ENCODE measurements at places on chromosomes 11 and 22.
A peak's percentile ranks its signal among the peaks of the same experiment; 100 is the strongest.

- DNase-seq: no peak
Observed at GRCh38 chr11:73237471-73238290, 19.6 kb downstream of the P2RY2 start.

- DNase-seq: no peak
Observed at GRCh38 chr11:5117588-5117987, 20.6 kb downstream of the OR52A5 start.

DNA sequence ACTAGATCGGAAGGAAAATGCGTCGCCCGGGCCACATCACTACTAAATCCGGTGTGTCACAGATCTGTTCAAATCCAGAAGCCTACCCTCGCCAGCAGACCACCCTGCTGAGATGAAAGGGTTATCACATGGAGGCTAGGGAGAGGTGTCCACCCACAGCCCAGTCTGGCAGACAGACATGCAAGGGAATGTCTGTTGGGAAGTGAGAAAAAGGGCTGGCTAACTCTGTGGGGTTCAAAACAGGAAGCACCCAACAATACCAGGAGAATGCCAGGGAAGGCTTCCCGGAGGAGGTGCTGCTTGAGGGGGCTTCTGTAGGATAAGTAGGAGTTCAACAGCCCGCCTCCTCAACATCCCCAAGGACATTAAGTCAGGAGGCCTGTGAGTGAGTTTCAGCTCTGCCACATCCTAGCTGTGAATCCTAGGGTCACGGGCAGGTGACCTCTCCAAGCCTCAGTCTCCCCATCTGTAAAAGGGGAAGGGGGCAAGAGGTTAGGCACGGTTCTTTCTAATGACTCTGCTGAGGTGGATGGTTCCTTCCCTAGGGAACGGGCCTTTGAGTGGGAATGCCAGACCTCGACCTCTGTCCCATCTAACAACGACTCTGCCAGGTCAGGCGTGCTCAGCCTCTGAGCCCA is 1.1 kb downstream of the TPST2 start:
- no peak for DNase-seq

DNA sequence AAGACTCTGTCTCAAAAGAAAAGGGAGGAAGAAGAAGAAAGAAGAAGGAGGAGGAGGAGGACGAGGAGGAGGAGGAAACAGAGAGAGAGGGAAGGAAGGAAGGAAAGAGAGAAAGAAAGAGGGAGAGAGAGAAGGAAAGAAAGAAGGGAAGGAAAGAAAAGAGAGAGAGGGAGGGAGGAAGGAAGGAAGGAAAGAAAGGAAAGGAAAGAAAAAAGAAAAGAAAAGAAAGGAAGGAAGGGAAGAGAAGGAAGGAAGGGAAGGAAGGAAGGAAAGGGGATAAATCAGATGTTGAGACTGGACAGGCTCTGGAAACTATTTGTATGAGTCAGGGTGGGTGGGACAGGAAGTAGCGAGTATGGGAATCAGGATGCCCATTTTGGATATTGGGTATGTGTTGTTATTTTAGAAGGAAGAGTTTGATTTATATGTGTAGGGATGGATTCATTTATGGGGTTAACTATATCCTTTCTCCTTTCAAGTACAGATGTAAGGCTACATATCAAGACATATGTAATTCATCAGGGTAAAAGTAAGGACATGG is 6.0 kb upstream of the RPL3 start:
- DNase-seq: no peak

DNA sequence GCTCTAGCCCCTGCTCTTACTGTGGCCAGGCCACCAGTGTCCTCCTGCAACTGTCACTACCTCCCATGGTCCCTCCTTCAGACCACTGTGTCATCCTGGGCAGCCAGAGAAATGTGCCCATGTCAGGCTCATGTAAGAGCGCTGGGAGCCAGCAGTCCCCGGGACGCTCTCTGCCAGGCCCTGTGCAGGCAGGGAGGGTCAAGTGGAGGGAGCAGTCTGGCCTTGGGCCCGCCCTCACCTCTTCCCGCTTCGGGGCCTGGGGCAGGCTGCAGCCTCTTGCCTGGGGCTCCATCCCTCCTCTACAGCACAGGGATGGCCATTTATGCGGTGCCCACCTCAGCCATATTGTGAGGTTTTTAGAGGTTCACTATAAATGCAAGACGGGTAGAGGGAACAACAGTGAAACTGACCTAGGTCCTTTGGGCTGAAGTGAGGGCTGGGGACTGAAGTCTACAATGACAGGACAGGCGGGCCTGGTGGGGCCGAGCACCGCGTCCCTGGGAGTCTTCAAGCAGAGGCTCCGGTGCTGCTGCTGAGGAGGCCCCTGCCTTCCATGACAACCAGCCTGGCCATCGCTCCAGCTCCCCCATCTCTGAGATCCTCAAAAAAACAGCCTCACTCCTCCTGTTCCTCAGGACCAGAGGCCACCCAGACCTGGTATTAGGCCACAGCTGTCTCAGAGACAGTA is 54.9 kb upstream of the TTLL12 start:
- DNase-seq: no peak

DNA sequence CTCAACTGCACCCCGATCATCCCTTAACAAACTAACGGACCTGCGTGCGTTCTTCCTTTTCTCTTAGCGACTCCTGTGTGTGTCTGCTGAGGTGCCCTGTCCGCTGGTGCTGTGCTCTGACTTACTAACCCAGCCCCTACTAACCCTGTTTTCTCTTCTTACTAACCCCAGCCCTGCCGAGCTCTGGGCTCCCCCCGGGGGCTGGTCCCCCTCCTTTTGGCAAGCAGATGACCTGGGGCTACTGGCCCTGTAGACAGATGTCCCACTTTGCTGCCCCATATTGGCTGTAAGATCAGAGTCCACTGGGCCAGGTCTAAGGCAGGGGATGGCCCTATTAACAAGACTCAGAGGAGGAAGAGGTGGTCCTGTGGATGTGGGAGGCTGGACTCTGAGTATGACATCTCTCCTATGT is 14.7 kb downstream of the MIAT start:
- DNase-seq: no peak

DNA sequence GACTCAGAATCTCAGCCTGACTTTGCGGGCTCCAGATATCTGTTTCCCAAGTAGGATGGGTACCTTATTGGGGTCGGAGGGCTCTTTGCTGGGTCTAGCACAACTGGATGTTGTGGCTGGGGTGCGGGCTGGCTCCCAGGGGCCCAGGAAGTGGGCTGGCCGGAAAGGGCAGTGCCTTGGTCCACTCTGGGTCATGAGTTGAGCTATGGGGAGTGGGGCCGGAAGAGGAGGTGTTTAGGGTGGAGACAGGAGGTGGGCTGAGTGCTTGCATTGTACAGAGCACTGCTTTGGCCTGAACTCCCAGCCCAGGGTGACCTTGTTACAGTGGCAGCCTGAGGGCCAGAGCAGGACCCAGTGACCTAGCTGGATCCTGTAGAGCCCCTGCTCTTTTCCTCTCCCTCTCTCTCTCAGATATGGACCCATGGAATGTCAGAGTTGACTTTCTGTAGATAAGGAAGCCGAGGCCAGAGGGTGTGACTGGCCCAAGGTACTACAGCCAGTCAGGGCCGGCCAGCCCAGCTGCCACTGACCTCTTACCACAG is 13.2 kb downstream of the PHLDB1 start:
- DNase-seq: peak; percentile 57

GRCh38 chr11:45470794-45471167 is 184.6 kb upstream of the SYT13 start:
- no peak for DNase-seq

- no peak for DNase-seq
Observed at GRCh38 chr11:71388637-71389235, 59.5 kb downstream of the DHCR7 start.

DNA sequence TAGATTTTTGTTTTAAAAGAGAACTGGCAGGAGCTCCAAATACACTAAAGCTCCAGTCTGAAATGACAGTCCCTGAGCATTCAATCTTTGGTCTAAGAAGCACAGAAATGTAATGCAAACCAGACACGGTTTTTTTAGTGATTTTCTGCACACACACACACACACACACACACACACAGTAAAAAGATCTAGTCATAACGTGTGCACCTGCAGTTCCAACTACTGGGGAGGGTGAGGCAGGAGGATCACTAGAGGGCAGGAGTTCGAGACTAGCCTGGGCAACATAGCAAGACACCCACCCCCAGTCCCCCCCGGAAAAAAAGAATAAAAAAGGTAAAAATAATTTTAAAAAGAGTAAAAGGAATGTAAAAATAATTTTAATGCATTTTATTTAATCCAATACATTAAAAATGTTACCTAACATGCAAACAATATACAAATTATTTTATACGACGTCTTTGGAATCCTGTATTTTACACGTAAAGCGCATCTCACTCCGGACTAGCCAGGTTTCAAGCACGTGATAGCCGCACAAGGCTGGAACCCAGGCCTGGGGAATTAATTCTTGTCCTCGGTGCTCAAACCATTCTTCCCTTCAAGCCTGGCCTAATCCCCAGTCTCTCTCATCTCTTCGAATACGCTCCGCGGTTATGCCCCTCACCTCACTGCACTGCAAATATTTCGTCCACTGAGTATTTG is 762 bp upstream of the TBC1D22A start:
- no peak for DNase-seq

DNA sequence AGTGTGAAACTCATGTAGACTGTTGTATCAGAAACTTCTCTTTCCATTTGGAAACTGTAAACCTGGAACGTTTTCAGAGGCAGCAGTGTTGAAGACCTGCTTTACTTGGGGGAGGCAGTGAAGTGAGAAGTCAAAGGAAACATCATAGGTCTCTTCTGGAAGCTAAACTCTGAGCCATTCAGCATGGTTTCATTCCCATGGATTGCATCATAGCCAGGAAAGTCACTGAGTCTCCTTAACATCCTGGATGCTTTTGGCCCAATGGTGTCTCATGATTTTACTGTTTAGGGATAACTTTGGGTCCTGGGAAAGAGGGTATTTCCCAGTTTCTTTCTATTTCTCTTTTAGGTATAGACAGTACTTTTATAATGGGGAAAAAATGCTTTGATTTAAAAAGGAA is 153.2 kb upstream of the E2F8 start:
- DNase-seq: no peak

- DNase-seq: no peak
Observed at GRCh38 chr22:17201285-17201945, 17.8 kb downstream of the ADA2 start.

DNA sequence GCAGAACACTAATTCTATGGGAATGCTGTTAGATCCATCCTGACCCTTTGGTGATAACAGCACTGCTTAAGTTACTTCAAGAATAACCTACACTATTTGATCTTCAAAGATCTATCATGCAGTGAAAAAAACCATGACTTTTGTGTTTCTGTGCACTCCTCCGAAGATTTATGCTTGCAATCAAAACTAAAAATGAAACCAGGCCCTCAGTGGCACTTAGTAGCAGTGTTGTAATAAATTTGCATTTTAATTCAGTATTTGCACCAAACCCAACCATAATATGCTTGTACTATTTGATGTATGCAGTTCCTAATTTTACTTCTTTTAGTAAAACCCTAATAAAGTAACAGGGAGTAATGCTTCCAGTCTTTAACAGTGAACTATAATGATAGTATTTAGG is 130.7 kb downstream of the SOX6 start:
- DNase-seq: no peak

DNA sequence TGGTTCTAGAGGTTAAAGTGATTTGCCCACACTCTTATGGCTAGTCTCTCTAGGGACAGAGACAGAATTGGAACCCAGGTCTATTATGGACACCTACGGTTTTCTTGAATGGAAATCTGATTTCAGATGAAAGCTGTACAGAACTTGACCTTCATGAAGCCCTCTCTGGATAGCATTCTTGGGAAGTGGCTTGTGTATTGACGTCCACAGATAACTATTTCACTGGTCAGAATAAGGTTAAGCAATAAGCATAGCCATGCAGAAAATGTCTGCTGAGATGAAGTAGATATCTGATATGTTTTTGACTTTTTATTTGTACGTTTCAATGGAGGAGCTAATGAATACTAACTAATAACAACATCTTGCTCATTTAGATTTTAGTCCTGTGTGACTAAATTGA is 1.1 kb downstream of the TLCD5 start:
- DNase-seq: no peak

DNA sequence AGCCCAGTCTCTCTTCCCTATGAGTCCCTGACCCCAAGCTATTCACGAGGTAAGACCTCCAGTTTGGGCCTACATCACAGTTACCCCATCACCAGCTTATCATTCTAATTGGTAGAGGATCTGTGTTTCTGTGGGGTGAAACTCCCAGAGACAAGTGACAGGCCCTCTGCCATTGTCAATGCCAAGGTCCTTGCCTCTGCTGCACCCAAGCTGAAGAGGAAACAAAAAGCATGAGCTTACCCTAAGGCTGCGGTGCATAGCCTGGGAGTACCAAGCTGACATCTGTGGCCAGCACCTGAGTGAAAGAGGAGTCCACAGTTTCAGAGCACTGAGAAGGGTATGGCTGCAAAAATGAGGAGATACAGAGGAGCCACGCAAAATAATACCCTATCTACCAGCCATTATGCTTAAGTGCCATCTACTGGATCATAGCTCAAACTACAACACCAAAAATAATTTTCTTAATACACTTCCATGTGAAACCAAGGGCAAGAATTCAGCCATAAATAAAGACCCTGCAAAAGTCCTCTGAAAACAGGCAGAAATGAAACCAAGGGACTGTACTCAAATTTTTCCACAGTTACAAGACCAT is 62.3 kb upstream of the ANO5 start:
- DNase-seq: no peak

- no peak for DNase-seq
Observed at GRCh38 chr11:125025968-125026367, 37.1 kb upstream of the SLC37A2 start.

GRCh38 chr11:46363455-46364005 is 16.3 kb downstream of the DGKZ start:
- peak; percentile 71 for DNase-seq

DNA sequence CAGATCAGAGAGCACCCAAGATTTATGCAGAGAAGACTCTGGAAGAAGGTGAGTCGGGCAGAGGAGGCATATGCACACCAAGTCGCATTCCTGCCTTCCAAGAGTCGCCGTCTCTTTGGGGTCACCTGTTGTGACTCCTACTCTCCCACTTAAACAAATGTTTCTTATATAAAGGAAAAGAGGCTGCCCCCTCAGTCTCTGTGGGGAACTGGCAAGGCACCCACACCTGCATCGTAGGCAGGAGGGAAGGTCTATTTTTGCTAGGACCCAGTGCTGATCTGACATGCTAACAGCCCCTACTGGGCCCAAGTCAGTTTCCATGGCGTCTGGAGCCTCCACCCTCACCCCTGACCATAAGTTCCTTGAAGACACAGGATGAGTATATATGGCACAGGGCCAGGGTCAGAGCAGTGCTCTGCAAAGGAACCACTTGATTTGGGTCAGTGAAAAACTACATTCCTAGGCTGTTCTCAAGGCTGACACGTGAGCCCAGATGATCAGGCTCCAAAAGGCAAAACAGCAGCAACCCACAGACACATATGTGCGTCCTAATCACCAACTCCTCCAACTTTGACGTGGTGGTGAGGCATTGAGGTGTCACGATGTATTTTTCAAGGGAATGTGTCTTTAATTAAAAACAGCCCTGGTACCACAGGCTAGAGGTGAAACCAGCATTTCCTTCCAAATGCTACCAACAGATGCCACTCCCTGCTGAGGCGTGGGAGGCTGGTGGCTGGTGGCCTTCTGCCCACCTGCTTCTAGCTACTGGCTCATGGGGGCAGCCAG is 55.6 kb upstream of the CSNK2A3 start:
- no peak for DNase-seq

GRCh38 chr11:67641338-67642172 is 2.0 kb upstream of the TBX10 start:
- DNase-seq: no peak

- no peak for DNase-seq
Observed at GRCh38 chr11:48354677-48355076, 11.6 kb downstream of the OR4C5 start.

- peak; percentile 89 for DNase-seq
Observed at GRCh38 chr11:116791002-116791812, 472 bp downstream of the APOA5 start.

- DNase-seq: no peak
Observed at GRCh38 chr11:44356351-44356750, 46.4 kb upstream of the ALX4 start.
